ENCODE measurements at places on chromosomes 5 and 9.
A peak's percentile ranks its signal among the peaks of the same experiment; 100 is the strongest.

DNA sequence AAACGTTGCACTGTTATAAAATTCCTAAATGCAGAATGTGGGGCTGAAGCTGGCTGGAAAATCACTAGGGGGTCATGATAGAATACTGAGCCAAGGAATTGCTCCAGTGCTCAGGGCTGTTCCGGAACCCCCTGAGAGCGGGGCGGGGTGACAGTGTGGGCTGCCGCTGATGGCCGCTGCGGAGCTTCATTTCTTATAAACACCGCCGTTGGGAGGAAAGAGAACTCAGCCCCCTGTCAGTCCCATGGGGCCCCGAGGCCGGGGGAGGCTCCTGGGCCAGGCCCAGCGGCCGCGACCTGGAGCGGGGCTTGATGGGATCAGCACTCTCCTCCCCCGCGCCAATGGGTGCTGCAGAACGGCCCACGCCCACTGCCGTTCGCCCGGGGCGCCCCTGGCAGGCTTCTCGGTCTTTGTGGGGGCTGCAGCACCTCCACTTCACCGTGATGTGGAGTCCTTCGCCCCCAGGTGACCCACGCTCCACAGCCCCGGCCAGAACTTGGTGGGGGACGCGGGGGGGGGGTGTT is 5.2 kb upstream of the IRF1 start:
- peak; percentile 6 for DNase-seq

GRCh38 chr9:136105398-136106135 is 10.5 kb upstream of the NACC2 start:
- DNase-seq = no peak

DNA sequence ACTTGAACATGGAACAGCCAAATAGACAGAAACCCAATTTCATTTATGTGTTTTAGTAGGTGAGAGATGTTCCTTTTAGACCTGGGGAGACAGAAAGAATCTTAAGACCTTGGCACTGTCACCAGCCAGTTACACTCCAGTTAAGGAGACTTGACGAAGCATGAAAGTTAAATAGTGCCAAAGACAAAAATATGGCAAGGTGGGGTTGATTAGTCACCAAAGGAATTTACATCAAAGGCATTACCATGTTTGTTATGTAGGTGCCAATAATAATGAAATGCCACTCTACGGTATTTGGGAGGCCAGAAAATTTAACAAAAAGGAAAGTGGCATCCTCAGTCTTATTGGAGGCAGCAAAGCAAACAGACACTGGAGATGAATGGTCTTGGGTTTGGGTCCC is 9.2 kb upstream of the IL12B start:
- DNase-seq = no peak

- DNase-seq = no peak
Measured at GRCh38 chr9:70135176-70135575, 91.5 kb downstream of the MAMDC2 start.

GRCh38 chr5:40474250-40474649 is 205.5 kb upstream of the PTGER4 start:
- DNase-seq = no peak

DNA sequence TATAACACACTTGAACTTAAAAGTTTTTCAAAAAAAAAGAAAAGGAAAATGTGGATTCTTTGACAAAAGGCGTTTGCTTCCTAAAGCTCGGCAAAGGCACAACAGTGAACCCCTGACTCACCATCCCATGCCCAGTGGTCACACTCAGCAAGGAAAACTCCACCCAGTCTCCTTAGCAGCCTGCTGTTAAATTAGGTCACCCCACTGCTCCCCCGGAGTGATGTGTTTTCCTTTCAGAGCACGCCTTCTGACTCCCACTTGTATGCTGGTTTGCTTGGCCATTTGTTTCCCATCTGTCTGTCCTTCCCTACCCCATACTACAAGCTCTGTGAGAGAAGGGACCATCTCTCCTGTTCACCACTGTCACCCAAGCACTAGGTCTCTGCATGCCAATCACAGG is 23.8 kb downstream of the RETREG1 start:
- DNase-seq = no peak
